C1 segment of cervical spinal cord (tissue), 14 donors: ENCODE measurements at places on chromosomes 3 and 15.
A peak's percentile ranks its signal among the peaks of the same experiment; 100 is the strongest.

DNA sequence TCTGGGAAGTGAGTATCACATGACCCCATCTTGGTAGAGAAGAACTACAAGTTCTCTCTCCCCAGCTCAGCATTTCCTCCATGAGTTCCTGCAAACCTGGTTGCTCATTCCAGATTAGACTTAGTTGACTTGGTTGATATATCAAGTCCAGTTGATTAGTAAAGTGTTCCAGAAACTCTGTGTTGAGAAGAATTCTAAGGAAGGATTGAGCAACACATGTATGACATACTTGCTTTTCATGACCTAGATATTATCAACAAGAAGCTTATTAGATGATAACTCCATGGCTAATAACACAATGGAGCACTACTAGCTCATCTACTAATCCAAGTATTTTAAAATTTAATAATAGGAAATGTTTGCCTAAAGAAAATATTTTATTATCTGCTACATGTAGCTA, 6.4 kb upstream of the EID1 start:
- no peak for DNase-seq

- DNase-seq, result no peak
Observed at GRCh38 chr3:11613319-11613718, 30.4 kb downstream of the VGLL4 start.

DNA sequence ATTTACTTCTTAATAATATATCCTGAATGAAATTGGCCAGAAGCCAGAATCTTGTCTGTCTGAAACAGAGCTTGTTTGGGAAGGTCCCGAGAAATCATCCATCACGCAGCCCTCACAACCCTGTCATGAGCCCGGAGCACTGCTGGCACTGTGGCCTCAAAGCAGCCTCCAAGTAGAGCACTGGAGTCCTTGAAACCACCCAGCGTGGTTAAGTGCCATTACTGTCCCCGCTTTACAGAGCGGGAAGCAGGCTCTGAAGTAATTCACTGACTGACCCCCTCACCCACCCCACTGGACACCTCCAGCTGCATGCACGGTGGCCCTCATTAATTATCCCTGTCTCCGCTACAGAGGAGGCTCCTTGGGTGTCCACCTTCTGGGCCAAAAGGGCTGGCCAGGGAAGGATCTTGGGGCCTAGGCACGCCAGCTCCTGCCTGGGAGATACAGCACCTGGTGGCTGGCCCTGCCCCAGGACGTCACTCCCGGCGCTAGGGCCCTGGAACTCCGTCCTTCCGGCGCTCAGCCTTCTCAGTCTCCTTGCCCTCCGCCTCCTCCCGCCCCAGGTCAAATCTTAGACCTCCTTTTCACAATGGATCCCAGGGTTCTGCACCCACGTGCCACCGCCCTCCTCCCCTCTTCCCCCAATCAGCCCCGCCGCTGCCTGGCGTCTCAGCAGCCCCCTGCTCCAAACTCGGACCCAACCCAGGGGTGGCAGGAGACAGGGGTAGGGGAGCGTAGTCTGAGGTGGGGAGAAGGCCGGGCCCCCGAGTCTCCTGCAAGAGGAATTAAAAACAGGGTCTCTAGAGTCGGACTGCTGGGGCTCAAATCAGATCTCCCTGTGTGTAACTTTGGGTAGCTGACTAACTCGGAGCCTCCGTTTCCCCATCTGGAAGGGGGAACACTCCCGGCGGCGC, 1.1 kb downstream of the TKT start:
- peak; percentile 62 for DNase-seq

DNA sequence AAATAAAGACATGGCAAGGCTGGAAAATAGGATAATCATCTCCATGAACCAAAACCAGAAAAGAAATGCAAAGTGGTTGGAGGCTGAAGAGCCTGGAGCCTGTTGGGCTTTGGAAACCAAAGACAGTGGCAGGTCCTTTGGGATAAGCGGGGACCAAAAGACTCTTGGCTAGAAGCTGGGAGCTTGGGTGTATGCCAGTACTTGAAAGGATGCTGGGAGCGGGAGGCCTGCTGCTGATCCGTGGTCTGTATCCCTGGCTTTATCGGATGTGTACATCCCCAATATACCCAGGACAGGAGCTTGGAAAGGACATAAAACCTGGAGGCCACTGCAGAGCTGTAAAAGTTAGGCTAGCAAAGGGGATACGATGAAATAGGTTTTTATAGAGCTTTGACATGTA, 1.3 kb upstream of the CHRNB4 start:
- DNase-seq, result no peak

DNA sequence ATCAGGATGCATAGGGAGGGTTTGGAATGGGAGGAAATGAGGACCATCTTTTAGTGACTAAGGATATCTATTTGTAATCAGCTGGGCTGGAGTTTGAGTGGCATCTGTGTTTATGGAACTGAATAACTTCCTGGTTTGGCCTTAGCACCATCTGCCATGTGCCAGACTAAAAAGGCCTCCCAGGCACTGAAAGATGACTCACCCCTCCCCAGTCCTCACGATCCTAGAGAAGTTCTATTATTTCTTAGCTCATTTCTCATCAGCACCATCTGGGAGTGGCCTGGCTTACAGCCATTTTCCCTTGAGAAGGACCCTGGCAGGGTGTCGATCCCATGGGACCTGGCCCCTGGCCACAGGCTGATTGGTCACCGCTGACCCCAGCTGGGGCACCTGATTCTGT, 23.9 kb upstream of the CTXND1 start:
- no peak for DNase-seq

DNA sequence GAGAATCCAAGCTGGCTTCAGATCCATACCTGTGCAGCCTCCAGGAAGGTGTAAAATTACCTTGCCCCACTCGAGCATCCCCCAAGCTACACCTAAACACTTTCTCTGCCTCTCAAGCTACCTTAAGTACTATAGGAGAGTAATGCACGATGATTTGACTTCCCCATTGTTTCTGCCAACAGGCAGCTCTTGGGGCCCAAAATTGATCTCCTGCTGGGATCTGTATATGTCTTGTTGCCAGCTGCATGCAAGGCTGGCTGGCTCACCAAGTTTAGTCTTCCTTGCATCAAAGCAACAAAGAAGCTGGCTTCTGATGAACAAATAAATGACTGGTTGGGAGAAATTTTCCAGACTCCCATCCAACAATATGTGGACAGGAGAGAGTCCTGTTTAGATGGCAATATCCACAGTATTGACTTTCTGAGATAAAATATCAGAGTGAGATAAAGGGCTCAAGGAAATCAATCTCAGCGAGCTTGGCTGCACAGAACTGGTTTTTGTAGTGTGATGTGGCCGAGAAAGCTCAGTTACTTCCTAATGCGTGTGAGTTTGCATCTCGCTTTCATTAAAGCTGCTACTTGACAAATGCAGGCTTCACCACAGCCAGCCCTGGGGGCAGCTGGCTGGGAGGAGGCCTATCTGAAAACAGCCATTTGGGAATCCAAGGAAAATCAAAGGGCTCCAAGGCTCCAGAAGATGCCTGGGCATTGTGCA, 140.7 kb downstream of the MINAR1 start:
- DNase-seq, result no peak

GRCh38 chr15:91122296-91122695, 22.2 kb downstream of the SV2B start:
- no peak for DNase-seq

DNA sequence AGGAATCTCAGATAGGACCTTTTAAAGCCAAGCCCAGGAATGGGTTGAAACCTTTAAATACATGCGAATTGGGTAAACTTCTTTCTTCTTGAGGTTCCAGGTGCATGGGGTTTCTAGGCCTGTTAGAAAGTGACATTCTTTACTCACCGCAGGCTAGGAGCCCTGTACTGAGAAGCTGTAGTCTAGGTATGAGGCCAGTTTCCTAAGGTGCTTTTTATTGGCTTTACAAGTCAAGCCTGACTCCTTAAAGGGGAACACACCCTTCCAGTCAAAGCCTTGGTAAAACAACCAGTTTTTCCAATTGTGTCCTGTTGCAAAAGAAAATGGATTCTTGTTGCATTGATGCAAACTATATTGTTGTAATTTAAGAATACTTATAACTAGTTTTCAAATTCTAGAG, 76.1 kb upstream of the ATP11B start:
- DNase-seq, result no peak

DNA sequence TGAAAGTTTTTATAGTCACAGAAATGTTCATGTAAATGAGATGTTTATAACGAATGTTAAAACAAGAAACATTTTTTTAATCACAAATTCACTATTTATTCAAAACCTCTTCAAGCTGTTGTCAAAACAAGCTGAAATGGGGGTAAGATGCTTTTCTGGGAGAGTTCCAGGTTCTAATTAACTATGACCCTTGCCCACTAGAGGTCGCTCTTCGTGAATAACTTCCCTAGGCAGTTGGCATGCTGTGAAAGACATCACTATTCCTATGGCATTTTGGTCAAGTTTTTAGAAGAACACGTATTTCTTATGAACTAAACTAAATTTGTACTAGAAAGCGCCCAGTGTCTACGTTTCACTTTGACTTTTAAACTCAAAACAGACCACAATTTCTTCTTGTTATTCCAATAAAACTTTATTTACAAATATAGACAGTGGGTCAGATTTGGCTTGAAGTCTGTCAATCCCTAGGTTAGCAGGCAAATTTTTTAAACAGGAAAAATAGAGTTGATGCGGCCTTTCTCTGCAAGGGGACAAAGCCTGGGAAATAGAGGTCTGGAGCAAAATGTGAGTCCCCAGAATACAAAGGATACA, 62.8 kb upstream of the CMTM8 start:
- DNase-seq, result no peak

GRCh38 chr15:25674913-25675312, 188.2 kb downstream of the ATP10A start:
- no peak for DNase-seq

DNA sequence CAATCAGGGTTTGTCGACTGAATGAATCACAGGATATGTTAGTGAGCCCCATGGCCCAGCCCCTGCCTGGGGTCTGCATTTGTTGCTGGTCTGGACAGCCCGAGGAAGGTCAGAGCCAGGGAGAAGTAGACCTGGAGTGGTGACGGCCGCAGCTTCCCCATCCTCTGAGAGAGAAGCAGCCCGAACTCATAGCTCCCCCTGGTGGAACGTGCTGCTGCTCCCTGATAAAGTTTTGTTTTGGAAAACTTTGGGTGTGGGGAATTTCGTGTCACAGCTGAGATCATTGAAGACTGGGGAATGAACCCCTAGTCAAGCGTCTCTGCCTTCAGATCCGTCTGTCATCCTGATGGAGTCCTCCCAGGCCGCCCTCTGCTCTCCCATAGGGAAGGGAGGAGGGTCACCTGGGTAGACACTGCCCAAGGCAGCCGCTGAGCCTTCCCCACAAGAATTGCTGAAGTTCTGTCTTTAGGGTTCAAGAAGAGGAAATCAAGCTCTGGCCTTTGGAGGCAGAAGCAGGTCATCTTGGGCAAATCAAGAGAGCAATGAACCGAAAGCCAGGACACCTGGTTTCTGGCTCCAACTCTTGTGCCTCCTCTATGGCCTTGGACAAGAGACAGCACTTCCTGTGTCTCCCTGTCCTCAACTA, 60.5 kb downstream of the GLDN start:
- DNase-seq, result no peak

DNA sequence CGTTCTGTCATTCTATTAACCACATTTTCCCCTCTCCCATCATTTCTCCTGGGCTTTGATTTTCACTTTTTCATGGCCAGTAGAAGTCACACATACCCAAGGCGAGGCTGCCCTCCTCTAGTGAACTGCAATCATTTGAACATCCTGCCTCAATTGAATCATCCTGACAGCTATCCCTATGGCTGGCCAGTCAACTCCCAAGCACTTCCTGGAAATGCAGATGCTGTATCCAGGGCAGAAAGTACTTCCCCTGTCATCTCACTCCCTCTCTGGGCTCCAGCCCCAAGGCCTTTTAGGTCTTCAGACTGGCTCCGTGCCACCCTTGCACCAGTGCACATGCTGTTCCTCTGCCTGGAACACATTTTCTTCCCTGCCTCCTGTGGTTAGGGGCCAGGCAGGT, 738.3 kb upstream of the CFAP20DC start:
- no peak for DNase-seq

GRCh38 chr3:39980058-39980457, 170.6 kb downstream of the MYRIP start:
- DNase-seq, result no peak

GRCh38 chr15:71559616-71560015, 250.7 kb upstream of the NR2E3 start:
- DNase-seq, result no peak

DNA sequence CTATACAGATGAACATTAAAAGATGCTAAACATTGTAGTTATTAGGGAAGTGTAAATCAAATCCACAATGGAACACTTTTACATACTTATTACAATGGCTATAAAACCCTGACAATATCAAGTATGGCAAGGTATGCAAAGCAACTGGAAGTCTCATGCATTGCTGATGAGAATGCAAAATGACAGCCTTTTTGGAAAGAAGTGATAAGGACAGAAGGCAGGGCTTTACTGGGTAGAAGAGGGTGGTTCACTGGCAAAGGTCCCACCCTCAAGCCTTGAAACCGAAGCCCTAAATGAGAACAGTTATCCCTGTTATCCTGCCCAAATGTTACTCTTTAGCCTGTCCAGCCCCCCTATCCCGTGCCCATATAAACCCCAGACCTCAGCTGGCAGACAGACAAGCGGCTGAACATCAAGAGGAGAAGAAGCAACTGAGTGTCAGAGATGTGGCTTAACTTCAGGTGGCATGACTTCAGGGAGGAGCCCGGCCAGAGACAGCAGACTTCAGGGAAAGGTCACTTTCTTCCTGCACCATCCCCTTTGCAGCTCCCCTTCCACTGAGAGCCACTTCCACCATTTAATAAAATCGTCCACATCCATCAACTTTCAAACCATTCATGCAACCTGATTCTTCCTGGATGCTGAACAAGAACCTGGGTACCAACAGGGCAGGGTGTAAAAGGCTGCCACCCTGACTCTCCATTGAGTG, 732 bp upstream of the GCSAM start:
- DNase-seq, result no peak

DNA sequence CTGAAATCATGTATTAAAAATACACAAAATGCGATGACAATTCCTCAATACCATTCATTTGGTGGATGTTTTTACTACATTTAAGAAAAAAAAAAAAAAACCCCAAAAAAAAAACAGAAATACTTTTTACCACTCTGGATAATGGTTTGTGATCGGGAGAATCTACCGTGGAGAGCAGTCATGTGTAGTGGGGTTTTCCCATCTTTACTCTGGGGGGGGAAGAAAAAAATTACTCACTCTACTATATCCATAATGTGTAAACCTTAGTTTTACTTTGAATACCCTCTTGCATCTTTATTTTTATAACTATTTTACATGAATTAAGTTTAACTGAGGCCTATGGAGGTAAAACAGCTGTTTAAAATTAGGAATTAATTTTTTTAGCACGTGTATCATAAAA, 83.3 kb downstream of the ANKRD28 start:
- DNase-seq, result no peak

DNA sequence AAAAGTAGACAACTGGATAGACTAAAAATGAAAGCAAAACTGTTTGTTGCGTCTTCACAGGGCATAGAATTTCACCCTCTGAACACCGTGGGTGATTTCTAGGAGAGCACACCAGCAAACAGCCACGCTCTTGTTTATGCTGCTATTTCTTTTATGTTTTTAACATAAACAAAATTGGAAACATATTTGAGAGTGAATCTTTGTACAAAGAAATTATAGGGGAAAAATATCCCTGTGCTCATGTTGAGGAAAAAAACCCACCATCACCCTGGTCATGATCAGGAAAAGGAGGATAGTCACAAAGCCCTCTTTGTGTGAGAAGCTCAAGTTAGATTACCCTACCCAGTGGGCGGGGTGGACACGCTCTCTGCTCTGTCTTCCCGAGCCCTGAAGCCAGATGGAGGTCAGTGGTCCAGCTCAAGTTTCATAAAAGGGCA, 313.3 kb downstream of the SATB1 start:
- no peak for DNase-seq
